SK-N-DZ (cell line): ENCODE measurements at places on chromosomes 6 and 20.

GRCh38 chr6:28727559-28728211 lies 196.1 kb downstream of the TRIM27 start:
- DNase-seq = no peak

DNA sequence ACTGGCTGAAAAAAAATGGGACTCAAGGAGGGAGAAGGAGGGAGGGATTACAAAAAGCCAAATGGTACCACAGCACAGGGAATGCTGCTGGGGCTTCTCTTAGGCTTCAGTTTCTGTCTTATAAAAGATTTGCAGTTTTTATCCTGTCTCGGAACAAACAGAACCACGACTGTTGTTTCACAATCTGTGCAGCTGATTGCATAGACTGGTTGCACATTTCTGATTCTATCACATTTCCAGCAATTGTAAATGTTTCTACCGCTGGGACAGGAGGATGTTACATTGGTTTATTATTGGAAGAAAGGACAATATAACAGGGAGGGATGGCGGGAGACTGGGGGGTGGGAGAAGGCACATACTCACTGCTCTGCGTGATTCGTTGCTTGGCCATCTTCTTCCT lies 73.5 kb upstream of the ARID1B start:
- no peak for DNase-seq

- DNase-seq = no peak
Observed at GRCh38 chr6:114713690-114714089, 370.9 kb upstream of the HS3ST5 start.

- no peak for DNase-seq
Observed at GRCh38 chr20:58546416-58546711, 31.2 kb upstream of the APCDD1L start.

DNA sequence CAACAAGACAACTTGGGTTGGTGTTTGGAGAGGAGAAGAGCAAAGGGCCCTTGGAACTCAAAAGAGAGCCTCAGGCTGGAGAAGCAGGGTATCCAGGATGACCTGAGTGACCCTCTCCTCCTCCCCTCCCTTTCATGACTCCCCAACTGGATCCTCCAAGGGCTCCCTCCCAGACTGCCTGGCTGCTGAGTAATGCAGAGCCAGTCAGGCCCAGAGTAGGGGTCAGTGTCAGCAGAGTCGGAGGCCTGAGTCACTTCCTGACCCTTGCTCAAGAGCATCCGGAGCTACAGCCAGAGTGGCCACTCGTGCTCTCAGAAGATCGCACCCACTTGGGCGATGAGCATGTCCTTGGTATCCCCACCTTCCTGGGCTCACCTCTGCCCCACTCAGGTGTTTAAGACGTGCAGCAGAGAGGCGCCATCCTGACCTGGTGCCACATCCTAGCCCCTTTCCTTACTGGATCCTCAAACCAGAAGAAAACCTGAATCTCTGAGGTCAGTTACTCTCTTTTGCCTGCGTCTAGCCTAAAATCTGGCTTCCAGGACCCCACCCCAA lies 2.8 kb upstream of the MAPK13 start:
- DNase-seq = no peak

GRCh38 chr6:137095093-137095492 lies 50.3 kb upstream of the IL20RA start:
- DNase-seq = peak; percentile 37
